Stimulated activated CD8-positive, alpha-beta memory T cell treated with anti-CD3 and anti-CD28 coated beads, Interleukin-2, amount 100 ng/mL, for 1 hour (primary cell): ENCODE measurements at places on chromosomes 5 and 9.

DNA sequence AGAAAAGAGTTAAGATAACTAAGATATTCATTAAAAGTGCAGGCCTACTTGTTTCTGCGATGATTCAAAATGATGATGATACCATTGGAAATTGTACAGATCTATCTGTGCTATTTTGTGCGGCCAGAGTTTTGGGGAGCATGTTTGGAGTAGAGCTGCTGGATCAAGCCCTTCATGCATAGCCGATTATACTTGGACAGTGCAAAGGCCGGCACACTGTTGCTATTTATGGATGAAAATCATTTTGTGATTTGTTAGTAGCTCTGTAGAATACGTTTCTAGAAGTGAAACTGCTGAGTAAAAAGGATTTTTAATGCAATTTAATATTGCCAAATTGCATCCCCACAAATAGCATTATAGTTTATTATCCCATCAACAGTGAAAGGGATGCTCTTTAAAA is 82.1 kb upstream of the NMUR2 start:
- no peak for DNase-seq

- DNase-seq: no peak
These were observed 440.4 kb downstream of the DMRT2 start for GRCh38 chr9:1490341-1491232.

- DNase-seq: no peak
These were observed 322.8 kb upstream of the RFX3 start for GRCh38 chr9:3848445-3849114.

DNA sequence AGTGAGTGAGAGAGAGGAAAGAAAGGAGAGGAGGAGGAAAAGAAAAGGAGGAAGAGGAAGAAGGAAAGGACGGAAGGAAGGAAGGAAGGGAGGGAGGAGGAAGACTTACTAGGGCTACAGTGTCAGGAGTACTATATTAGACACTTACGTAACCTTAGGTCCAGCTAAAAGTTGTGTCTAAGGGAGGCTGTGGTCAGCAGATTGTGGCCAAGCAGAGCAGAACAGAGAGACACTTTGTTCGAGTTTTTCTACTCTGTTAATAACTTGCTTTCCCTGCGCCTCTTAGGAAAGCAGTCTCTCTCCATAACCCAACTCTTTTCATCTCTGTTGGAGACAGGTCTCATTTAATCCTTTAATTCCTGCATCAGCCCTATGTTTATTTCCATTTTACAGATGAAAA is 138.9 kb downstream of the KCNN2 start:
- DNase-seq: no peak

DNA sequence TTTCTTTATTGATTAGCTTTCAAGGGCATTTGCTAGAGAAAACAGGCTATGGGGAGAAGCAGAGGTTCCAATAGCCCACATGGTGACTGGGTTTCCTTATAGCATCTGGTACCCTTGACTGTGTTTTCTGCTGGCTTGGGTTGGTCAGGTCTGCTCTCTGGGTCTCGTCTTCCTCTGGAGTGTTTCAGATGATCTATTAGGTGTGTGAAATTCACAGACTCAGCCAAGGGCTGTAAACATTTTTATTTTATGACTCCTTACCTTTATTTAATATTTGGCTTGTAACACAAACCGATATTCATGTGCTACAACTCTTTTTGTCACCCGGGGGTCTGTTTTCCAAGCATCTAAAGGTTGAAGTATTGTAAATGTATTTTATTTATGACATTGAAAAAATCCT is 338.9 kb downstream of the GADD45G start:
- no peak for DNase-seq

DNA sequence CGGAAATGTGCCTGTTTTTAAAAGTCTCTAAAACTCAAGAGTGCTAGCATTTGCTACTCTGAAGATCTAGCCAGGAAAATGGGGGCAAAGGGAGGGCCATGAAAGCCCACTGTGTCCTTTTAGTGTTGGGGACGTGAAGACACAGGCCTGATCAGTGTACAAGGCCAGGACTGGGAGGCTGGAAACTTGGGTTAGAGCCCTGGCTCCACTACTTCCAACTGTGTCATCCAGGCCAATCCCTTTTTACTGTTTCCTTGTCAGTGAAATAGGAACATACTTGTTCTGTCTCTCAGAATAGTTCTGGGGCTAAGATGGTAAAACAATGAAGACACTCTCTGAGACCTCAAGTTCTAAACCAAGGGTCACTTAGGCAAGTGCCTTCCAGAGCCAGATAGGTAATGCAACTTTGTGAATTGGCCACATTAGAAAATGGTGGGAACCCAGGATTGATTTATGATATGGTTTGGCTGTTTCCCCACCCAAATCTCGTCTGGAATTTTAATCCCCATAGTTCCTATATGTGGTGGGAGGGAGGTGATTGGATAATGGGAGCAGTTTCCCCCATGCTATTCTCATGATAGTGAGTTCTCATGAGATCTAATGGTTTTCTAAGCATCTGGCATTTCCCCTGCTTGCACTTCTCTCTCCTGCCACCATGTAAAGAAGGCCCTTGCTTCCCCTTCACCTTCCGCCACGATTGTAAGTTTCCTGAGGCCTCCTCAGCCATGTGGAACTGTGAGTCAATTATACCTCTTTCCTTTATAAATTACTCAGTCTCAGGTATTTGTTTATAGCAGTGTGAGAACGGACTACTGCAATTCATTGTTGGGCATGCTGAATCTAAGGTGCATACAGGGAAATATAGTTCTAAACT is 30.4 kb upstream of the B4GALT1 start:
- no peak for DNase-seq

DNA sequence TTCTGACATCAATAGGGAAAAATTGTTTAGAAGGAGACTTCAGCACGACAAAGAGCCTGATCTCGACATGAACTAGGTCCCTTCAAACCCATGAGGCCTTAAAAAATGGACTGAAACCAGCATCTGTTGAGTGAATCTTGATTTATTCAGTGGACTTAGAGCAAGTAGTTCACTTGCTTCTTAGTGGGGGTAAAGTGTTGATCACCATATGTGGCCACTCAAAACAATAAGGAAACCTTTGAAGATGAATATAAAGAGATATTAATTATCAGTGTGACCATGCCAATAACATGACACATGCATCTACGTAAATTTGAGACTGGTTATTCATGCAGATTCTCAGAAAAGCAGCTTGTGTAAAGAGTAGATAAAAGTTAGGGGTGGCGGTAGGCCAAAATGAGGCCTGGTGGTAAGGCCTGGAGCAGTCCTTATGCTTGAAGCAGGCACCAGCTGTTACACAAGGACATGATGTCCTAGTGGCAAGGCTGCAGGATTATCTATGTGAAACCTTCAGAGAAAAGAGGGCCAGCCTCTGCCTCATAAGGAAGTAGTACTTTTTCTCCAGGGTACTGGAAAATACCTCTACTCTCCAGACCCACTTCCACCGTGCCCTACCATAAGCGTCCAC is 61.3 kb downstream of the S1PR3 start:
- DNase-seq: no peak

DNA sequence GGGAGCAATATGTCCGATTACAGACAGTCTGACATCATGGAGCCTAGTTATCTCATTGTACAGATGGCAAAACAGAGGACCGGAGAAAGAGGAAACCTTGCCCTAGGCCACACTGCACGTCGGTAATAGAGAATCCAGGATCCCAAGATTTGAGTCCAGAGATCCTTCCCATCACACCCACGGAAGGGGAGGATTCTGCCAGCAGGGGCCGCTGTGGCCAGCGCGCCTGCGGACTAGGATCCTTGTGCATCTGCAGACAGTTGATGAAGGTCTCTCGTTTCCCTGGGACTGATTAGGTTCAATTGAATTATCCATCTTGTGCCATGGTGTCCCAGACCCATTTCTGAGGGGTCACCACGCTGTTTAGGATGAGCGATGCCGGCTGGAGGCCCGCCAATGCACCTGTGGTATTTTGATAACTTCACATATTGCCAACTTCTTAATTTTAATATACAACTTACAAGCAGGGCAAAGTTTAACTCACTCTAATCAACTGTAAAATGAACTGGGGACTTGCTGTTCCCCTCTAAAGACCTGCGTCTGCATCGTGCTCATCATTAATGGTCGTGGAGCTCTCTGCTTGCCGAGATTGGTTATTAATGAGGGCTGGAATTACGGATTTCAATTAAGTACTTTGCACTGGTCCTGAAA is 592.7 kb upstream of the BRINP1 start:
- DNase-seq: no peak

DNA sequence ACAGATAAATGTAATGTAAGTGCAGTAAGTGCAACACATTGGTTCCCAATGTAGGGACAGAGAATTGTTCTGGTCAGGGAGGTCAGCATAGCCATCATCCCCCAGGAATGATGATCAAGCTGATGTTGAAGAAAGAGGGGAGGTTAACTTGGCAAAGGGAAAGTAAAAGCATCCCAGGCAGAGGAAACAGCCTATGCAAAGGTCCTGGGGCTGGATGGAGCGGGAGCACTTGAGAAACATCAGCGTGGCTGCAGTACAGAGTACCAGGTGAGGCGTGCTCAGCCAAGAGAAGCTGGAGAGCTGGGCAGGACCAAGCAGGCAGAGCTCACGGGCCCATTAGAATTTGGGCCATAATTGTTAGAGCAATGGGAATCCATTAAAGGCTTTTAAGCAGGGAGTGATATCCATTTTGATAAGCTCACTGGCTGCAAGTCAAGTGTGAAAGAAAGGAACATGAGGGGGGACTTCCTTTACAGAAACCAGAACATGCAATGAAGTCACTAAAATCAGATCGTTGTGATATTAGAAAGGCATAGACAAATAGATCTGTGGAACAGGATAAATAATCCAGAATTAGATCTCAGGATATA is 50.1 kb upstream of the HAND1 start:
- no peak for DNase-seq

- peak; percentile 60 for DNase-seq
These were observed 21.0 kb upstream of the RALGDS start for GRCh38 chr9:133141833-133142595.

GRCh38 chr5:170289764-170290163 is 7.8 kb downstream of the LCP2 start:
- no peak for DNase-seq

DNA sequence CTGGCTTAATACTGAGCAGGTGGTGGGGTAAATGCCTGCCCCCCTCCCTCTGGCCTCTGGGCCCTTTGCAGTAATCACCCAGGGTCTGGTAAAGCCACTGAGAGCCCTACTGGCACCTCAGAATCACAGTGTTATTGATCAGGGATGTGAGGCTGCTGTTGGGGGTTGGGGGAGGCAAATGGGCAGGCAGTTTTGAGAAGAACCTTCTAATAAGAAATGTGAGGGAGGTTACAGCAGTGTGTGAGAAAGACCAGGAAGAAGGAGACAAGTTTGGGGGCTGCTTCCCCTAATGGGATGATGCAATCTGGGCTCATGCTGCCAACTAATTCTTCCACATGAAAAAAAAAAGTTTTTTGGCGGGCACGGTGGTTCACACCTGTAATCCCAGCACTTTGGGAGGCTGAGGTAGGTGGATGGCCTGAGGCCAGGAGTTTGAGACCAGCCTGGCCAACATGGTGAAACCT is 3.1 kb upstream of the B4GALT7 start:
- no peak for DNase-seq

GRCh38 chr9:16039218-16039987 is 486.6 kb downstream of the CCDC171 start:
- DNase-seq: no peak

DNA sequence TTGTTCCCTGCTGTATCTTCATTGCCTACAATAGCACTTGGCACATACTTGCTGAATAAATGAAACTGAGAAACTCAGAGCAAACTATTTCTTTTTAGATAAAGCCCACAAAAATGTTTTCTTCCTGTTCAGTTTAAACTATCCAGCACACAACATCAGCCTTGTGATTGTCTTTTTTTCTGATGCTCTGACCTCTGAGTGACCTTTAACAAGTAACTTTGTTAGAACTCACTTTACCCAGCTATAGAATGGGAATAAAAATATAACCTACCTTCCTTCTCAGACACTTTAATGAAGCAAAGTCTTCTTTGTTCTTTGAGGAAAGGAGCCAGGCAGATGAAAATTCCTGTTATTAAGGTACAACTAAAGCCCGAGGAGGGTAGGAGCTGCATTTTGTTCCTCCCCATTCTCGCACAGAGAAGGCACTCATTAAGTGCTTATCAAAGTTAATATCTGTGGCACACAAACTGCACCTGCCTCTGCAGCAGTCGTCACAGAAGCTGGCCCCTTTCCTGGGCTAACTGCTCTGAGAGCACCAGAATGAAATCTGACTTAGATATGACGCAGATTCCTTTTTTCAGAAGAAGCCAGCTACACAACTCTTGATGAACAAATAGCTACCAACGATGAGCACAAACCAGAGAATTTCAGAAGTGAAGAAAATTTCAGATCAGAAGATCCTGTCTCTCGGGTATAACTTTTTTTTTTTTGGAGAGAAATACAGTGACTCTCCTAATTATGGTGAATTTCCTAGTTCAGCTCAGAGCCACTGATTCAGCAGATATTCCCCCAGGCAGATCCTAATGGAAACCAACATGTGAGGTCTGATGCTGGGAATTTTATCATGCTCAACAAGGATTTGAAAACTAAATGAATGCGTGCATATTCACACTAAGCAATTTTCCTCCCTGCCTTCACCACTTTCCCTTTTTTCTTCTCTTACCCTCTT is 31.0 kb upstream of the NR3C1 start:
- peak; percentile 9 for DNase-seq

DNA sequence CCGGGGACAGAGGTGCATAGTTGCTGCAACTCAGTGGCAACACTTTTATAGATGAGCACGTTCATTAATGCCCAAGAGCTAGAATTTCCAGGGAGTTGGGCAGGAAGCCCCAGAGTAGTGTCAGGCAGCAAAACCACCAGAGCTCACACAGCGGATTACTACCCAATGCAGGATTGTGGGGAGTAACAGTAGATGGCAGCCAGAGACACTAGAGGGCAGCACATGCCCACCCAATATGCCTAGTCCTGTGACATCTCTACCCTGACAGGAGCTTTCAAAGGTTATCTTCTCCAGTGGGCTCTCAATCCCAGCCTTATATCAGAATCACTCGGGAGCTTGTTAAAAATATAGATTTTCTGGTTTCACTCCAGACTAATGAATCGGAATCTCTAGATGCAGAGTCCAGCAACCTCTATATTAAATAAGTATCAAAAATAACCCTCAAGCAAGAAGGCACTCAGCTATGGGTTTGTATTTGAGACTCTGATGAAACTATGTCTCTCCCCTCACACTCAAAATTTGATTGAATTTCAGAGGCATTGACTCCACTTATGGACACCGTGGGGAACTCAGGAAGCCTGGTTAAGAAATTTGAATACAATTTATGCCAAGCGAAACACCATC is 58.4 kb upstream of the PHF24 start:
- DNase-seq: peak; percentile 55

DNA sequence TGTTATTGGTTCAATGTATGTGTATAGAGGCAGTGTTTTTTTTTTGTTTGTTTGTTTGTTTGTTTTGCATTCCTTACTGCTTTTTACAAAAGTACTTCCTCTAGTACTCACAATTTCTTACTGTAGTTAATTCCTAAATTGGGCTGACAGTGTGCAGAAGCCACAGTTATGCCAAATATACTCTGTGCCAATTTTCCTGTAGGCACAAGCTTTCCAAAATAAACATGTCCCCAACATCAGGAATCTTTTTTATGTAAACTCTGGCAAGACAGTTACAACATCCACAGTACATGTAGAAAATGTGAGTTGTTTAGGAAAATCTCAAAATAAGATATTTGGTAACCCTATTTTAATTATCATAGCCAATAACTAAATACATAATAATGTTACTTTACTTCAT is 161.6 kb upstream of the TSLP start:
- DNase-seq: no peak

- DNase-seq: no peak
These were observed 89.3 kb downstream of the ALDH1A1 start for GRCh38 chr9:72863456-72864094.
